ENCODE measurements at places on chromosomes 7 and 10.

DNA sequence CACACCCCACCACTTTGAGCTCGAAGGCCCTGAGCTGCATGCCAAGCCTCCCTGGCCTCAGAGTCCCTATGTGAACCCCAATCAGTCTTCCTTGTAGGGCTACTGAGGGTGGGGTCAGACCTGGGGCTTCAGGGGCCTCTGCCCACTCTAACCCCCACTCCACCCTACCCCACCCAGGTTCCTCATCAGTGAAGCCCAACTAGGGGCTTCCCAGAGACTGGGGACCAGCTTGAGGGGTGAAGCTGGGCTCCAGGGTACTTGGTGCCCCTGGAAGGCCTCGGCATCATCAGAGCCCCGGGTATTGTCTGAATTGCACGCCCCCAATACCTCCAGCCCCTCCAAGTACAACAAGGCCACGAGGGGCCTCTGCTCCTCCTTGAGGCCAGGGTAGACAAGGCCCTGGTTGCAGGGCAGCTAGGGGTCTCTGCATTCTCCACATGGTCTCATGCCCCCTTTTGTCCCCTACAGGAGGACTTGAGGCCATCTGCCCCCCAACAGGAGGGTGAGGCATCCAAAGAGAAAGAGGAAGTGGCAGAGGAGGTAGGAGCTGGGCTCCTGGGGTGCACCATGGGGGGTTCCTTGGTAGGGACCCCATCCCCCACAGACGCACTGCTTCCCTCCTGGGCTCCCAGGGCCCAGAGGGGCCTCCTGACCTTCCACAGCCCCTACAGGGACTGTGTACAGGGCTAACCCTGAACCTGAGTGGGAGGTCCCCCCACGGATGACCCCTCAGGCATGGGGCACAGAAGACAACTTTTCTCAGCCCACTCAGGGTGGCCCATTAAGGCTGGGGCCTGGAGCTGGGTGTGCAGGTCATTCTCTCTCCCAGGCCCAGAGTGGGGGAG, 4.0 kb downstream of the SNCG start:
- DNase-seq: no peak

GRCh38 chr10:45403151-45403550, 29.1 kb downstream of the ALOX5 start:
- no peak for DNase-seq

GRCh38 chr7:80736371-80737125, 98.1 kb downstream of the CD36 start:
- DNase-seq: no peak

DNA sequence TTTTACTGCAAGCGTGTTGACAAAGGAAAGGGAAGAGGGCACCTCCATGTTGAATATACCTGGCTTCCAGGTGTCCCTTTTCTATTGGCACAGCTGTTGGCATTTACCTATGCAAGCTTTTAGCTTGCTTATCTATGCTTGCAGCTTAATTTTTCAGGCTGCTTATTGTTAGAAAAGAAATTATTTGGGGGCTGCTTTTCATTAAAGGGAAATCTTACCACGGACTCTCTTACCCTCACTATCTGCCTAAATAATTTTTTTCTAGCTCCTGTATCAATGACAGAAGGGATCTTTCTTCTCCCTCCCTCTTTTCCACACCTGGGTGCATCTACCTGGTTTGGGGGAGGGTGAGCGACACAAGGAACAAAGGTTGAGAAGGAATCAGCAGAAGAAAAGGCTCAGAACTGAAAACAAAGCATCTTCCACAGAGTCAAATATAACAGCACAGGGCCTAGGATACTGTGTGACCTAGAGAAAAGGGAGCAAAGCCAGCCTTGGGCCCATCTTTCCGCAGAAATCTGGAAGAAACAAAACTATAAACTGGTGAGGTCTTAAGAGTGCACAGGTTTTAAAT, 15.2 kb upstream of the GJC3 start:
- no peak for DNase-seq

- peak; percentile 32 for DNase-seq
These were observed 44.2 kb upstream of the TMEM213 start for GRCh38 chr7:138753610-138754009.

DNA sequence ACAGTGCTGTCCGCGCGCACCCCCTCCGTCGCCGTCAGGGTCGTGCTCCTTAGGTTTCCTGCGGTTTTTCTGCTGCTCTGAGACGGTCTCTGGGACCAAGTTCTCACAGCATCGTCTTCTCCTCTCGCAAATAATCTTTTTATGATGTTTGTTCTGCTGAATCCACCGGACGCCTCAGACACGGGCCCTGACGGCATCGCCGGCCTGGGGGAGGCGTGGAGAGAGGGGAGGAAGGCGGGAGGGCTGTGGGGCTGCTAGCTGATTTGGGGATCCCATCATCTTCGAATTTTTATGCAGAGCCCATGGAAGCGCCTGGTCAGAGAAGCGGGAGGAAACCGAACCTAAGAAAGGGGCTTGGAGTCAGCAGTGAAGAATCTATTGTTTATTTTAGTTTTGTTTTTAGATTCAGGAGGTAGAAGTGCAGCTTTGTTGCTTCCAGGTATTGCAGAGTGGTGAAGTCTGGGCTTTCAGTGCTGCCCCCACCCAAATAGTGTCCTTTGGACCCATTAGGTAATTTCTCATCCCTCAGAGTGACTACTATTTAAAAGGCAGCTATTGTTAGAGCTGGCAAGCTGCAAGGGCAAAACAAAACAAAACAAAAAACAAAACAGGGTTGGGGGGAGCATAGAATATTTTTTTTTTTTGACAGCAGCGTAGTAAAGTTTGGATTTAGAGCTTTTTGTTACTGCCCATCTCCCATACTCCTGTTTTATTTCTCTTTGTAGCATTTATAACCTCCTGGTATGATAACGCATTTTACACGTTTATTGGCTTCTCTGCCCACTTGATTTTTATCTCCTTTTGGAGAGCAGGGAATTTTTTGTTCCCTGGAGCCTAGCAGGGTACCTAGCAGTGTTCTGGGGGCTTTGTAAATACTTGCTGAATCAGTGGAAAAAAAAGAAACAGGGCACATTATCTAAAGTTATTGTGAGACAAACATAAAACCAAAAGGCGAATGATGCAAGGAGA, 92.6 kb downstream of the SPAG6 start:
- DNase-seq: peak; percentile 71

GRCh38 chr7:150902078-150903033, 50.0 kb downstream of the AOC1 start:
- no peak for DNase-seq

DNA sequence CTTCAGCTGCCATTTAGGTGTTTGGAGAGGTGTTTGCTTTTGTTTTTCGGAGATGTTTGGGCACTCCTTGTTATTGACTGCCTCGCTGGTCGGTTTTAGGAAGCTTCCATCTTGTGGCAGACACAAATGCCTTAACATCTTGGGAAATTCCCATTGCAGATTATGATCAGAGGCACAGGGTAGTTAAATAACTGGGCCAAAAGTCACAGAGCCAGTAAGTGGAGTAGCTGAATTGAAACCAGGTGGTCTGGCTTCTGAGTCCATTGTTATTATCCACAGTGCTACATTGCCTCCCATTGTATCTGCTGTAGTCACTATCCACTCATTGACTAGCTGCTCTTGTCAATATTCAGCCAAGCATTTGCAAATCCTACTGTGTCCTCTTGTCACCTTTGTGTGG, 138.2 kb upstream of the PLPP4 start:
- DNase-seq: no peak

- no peak for DNase-seq
These were observed 354.6 kb downstream of the LRRTM3 start for GRCh38 chr10:67280405-67280804.

Data from naive thymus-derived CD8-positive, alpha-beta T cell (primary cell).